Mucosa of gallbladder (tissue), 1 donor: ENCODE measurements at places on chromosomes 2 and 18. TPM values are rescaled to one million over a fixed set of nuclear protein-coding genes. Genes with fewer than 3 reads are reported as not detected.

Gene AMER3
- 0.03 TPM for total RNA-seq

Gene SNTG2
- total RNA-seq = 2.0 TPM

DNA sequence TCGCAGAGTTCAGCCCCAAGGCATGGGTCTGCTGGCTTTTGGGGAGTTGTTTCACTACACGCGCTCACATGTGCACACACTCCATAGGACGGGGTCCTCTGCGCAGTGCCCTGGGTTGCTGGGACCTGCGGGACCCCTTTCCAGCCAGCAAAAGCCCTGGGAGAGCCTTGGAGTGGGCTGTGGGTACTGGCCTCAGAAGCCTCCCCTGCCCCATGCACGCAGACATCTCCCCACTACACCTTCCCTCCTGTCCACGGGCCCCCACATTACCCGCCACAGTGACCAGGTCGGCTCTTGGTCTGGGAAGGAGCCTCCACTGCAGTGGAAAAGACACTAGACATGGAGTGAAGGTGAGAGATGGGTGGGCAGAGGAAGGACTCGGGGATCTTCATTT, 48.5 kb downstream of the FAM168B start:
- no peak for DNase-seq

DNA sequence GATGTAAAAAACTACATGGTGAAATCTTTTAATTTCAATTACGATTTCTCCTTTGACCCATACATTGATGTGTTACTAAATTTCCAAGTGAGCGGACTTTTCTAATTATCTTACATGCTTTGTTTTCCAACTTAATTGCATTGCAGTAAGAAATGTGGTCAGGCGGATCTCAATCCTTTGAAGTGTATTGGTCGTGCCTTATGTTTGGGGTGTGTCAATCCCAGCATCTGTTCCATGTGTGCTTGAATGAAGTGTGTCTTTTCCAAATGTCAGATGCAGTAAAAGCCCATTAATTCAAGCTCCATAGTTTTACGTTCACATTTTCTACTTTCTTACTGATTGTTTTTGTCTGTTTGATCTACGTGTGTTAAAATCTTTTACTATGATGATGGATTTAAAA, 113.1 kb downstream of the UXS1 start:
- DNase-seq = no peak

DNA sequence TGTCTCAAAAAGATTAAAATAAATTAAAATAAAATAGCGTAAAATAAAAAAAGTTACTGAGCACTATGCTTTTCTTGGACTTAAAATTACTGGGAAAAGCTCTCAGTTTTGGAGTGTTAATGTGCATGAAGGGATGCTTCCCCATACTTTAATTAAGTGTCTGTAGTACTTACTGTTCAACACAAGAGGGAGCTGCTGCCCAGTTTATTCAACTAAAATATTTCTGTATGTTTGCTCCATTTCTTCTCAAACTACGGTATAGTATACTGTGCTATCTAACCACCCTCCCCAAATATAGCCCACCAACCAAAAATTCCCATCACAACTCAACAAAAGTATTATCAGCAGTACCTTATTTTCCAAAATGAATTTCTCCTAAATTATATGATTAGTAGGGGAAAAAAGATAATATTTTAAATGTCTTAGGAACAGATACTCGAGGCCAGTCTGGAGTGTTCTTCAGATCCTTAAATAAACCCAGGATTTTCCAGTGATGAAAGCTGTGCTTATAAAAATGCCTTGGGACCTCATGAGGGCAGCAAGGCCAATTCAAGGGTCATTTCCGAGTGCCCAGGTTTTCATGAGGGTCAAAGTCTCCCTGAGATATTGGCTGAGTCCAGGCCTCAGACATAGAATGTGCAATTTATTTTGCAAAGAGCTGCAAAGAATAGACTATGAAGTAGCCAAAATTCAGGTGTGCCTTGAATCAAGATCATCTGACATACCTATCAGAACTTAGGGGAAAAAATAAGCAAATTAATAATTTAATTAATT, 64.1 kb downstream of the CHRNA1 start:
- DNase-seq = peak; percentile 34

DNA sequence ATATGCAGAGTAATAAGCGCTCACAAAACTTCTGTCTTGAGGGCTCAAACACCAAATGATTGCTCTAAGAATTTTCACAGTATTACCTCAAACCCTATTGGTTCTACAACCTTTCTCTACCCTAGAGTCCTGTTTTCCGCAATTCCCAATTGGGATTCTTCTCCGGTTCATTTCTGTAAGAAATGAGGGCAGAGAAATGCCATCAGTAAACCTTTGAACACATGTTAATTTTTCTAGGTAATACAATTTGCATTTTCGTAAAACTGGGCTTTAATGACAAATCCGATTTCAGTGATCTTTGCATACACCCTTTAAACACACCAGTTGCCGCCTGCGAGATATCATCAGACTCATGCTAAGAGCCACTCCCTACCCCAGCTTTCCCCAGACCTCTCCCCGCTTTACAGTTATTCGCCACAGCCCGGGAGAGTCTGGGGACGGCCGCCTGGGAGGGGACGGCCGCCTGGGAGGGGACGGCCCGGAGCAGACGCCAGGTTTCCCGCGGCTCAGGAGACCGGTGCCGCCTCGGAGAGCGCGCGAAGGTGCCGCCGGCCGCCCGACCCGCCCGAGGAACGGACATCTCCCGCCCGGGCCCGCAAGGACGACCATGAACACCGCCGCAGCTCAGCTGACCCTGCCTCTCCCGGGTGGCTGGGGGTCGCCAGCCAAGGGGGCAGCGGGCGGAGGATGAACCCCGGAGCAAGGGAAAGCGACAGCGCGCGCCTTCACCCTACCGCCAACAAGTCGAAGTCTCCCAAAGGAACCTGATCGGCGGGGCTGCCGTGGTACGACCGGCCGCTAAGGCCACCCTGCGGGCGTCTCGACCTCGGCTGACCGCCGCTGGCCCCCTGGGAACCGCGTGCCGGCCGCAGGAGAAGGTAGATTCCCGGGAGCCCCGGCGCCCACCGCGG, 463 bp downstream of the SMC6 start:
- peak; percentile 10 for DNase-seq

GRCh38 chr2:207825045-207825954, 55.6 kb upstream of the FZD5 start:
- DNase-seq = no peak

- DNase-seq = peak; percentile 7
These were observed 206.9 kb downstream of the TNS1 start for GRCh38 chr2:217795706-217796465.

DNA sequence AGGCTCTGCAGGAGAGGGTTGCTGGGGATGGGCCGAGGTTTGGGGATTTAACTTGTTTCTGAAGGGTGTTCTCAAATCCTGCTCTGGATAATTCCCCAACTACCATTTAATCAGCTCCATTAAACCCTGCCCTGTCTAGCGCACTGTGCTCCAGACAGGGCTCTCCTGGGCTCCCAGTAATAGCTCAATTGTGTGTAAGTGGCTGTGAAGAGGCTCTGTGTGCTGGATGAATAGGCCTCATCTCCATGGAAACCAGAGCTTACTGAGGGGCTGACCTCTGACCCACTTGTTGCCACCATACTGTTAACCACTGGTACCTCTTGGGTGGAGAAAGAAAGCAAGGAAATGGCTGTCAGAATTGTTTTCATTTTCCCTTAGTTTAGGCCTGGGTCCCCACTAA, 92.9 kb downstream of the TGOLN2 start:
- DNase-seq = no peak
